AG20443 (cell line): ENCODE measurements at places on chromosomes 3 and 15.

DNA sequence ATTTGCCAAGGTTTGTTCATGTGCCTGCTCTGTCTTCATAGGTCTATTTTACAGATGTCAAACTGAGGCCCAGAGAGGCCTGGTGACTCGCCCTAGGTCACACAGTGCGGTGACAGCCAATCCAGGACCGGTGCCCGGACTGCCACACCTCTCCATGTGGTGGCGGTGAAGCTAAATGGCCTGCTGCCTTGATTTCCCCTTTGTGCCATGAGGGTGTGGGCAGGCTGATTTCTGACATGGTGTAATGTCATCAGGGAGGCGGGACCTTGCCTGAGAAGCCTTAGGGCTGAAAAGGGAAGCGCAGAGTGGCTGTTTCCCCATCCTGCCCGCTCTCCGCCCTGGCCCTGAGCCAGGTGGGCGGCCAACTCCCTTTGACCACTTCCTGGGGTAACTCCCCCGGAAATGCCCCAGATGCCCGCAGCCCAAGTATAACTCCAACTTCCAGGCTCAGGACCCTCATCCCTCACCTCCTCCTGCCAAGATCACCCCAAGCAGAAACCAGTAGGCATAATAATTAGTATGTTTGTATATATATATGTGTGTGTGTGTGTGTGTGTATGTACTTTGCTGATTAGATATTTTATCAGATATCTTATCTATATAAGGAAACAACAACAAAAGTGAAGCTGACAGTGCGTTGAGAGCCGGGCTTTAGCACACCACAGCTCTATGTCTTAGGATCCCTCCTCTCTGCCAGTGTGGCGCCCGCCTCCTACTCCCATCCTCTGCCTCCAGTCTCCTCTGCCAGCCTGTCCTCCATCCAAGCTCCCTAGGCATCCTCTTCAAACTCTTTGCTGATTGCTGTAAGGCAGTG is 63.9 kb downstream of the IQSEC1 start:
- DNase-seq: no peak

GRCh38 chr3:110697961-110698360 is 373.7 kb upstream of the NECTIN3 start:
- peak; percentile 21 for DNase-seq

DNA sequence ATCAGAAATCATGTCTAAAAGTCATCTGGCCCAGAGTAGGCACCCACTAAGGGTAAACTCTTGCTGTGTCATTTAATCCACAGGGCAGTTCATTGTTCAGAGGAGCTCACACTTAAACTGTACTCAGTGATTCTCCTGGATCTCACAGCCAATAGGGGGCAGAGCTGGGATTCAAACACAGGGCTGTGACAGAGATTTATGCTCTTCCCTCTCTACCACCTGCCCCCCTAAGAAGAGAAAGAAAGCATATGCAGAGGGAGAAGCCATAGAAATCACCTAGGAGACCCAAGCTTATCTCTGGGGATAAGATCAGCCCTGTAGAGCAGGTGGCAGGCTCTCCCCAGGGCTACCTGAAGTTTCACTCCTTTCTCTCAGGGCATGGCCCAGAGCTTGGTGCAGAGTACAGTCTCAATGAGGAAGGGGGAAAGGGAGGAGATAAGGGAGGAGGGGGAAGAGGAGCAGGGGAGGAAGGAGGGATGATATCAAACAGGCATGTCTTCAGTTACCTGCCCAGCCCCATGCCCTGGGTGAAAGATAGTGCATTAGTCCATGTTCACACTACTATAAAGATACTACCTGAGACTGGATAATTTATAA is 51.8 kb upstream of the ADPGK start:
- no peak for DNase-seq

- DNase-seq: no peak
Measured at GRCh38 chr3:51280176-51280575, 104.9 kb upstream of the MANF start.

DNA sequence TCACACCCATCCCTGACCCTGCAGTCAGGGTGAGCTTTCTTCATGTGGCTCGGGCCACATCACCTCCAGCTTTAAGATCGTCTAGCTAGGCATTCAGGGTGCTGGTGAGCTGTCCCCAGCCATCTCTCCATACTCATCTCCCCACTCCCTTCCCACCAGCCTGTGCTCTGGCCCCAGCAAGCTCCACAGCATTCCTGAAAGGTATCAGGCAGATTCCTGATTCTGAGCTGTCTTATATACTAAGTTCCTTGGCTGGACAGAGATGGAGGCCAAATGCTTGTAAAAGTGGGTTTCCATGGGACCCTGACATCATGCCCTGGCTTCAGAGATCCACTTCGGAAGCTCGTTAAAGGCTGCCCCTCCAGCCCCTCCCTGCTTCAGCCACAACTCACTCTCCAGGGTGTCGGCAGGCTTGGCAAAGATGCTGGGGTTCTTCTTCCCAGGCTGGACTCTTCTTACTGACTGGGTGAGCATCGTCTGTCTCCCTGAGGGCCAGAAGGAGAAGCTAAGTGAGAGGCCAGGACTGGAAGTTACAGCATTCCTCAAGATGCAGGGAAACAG is 3.9 kb downstream of the CILP start:
- DNase-seq: no peak
